ENCODE measurements at places on chromosomes 11 and 22.
A peak's percentile ranks its signal among the peaks of the same experiment; 100 is the strongest.

- DNase-seq: no peak
Measured at GRCh38 chr11:70359451-70360205, 38.7 kb upstream of the CTTN start.

GRCh38 chr22:35649026-35649553 is 844 bp downstream of the APOL6 start:
- no peak for DNase-seq

- no peak for DNase-seq
Measured at GRCh38 chr11:92658733-92659132, 310.7 kb upstream of the MTNR1B start.

DNA sequence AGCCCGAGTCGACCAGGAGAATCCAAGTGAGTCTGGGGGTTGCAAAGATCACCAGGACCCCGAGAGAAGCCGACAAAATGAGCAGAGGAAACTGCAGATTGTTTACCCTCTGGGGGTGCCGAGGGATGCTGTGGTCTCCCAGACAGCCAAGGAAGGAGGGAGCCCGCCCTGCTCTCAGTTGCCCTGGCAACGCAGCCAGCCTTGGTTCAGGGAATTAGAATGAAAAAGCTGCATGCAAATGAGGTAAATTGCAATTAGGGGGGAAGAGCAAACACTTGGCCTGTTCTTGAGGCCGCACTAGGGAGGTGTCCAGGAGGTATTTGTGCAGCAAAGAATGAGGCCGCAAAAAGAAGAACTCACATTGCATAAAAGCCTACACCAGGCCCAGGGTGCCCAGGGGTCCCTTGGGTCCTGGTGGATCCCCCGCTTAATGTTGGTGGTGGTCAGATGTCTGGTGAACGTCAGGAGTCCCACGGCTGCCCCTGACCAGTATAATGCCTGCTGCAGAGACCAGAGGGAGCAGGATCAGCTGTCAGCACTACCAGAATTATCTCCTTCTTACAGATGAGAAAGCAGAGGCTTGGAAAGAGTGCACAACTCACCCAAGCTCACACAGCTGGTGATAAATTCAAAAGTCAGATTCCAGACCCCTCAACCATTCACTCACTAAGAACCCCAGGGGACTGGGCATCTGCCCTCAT is 40.3 kb upstream of the ATXN10 start:
- no peak for DNase-seq

DNA sequence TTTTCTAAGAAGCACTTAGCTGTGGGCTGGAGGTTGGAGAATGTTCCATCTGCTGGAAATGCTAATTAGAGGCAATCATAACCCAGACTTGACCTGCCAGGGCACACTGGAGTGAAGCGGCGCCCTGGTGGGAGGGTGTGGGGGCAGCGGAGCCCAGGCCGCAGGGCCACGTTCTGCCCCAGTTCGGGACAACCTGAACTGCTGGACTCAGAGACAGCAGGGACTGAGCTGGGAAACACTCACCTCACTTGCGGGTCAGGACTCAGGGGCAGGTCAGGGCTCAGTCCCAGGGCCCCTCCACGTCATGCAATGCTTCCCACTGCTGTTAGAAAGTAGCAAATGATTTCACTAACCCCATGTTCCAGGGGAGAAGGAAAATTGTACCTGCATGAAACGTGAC is 316.4 kb downstream of the NTM start:
- no peak for DNase-seq

- DNase-seq: no peak
Measured at GRCh38 chr11:46102843-46103242, 18.4 kb downstream of the PHF21A start.

DNA sequence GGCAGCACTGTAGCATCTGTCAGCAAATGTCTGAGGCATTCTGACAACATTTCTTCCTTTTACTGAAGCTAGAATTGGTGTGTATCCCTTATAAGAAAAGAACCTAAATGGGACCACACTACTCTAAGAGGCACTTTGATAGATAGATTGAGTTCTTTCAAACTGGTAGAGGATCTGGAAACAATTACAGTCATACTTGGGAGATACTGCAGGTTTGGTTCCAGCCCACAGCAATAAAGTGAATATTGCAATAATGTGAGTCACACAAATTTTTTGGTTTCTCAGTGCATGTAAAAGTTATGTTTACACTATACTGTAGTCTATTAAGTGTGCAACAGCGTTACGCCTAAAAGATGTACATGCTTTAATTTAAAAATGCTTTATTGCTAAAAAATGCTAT is 96.9 kb downstream of the SBF2 start:
- peak; percentile 60 for DNase-seq

DNA sequence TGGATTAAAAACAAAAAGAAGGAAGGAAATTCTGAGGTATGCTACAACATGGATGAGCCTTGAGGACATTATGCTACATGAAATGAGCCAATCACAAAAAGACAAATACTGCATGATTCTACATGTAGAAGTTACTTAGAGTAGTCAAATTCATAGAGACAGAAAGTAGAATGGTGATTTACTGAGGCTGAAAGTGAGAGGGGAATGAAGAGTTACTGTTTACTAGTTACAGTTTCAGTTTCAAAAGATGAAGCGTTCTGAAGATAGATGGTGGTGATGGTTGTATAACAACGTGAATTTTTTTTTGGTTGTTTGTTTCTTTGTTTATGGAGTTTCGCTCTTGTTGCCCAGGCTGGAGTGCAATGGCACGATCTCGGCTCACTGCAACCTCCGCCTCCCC is 9.5 kb downstream of the OR5P2 start:
- DNase-seq: no peak

DNA sequence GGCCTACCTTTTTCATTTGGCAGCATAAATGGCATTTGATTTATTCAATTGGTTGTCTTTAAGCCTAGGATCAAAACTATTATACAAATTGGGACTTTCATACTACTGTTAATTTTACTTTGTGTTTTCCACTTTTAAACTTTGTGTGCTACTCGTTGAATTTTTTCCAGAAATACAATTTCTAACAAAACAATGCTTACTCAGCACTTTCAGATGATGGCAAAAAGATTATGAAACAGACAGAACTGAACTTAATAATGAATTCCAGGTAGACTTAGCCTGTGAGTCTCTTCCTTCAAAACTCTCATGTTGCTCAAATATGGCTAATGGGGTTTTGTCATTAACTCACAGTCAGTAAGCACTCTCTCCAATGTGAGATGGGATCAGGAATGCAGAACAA is 26.3 kb downstream of the OR5T2 start:
- no peak for DNase-seq

DNA sequence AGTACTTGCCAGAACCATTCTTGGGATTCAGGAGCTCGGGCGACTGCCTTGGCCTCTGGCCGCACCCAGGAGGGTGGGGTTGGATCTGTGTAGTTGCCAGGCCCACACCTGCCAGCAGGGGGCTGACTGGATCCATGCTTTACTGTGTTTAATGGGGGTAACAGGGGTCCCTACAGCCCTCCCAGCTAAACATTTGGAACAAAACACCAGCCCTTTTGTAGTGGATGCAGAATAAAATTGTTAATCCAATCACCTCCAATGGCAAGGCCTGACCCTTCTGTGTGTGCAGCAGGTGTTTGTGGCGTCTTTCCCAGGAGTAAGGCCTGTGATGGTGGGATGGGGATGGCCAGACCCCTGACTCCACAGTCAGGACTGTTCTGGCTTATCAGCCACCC is 22.5 kb downstream of the SUN2 start:
- peak; percentile 69 for DNase-seq

DNA sequence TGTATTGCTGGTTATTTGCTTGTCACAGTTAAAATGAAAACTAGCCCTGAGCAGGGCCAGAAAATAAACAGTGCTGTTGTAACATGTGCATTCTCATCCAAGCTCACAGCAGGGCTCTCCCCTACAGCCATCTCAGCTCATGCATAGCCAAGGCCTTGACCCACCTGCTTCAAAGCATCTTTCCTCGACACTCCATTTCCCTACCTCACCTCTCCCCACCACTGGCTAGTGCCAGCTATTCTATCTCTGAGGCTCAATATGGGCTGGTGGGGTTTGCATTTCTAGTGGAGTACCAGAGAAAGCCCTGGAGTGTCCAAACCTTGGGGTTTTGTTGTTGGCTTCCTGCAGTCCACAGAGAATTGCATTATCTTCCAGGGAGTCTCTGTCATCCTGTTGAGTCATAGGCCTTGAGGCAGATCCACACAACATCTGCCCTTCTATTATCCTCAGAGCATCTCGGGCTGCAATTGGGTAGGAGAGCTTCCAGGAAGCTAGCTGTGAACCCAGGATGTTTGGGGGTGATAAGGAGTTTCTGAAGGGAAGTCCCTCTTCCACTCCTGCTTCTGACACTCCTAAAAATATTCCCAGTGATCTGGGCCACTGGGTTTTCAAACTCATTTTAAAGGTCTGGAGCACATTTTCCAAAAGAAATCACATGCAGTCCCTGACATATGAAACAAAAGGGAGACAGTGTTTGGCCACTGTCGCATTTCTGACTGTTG is 36.1 kb upstream of the AMOTL1 start:
- DNase-seq: peak; percentile 85

- DNase-seq: no peak
Measured at GRCh38 chr11:1219834-1220815, 2.7 kb upstream of the MUC5B start.

DNA sequence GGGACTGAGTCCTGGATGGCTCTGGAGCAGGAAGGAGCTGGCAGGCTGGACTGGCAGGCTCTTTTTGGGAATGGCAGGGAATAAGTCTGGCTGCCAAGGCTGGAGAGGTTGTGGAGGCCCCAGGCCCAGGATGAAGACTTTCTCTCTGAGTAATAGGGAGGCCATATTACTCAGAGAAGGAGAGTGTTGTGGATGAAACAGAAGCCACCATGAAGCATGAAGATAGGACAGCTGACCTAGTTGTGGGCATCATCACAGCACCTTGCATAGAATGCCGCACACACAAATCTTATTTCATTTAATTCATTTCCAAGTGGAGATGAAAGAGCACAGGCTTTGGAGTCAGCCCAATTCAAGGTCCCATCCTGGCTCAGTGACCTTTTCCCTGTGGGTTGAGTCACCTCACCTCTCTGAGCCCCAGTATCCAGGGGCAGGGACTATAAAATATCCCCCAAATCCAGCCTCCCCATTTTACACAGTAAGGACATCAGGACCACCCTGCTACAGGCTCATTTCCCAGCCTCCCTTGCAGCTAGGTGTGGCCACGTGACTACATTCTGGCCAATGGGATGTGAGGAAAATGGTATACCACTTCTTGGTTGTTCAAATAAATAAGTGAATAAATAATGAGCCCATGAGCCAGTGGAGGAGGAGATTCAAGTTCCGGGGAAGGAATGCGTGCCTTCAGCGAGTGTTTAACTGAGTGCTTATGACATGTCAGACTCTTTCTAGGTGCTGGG is 9.4 kb downstream of the CYTH4 start:
- no peak for DNase-seq

GRCh38 chr11:116901964-116902688 is 64.7 kb upstream of the APOA1 start:
- no peak for DNase-seq

DNA sequence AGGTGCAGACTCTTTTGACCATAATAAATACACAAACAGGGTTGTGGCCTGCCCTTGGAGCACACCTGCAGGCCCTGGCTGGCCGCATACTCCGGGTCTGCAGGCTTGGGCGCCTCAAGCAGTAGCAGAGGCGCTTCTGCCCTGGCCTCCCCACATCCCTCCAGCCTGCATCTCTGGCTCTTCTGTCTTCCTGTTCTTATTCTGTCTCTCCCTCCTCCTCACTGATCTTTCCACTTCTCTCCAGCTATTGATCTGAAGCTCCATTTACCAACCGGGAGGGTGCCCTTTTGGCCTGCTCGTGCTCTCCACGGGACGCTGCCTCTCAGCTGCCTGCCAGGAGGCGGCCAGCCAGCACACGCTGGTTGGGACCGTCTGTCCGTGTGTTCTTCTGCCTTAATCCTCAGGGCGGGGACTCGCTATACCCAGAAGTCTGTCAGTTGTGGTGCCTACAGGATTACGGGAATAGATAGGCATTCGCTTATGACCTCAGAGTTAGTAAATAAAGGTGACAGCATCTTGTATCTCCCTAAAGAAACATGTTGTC is 5.2 kb downstream of the UPB1 start:
- no peak for DNase-seq

GRCh38 chr22:39512026-39512425 is 8.3 kb upstream of the ATF4 start:
- no peak for DNase-seq

DNA sequence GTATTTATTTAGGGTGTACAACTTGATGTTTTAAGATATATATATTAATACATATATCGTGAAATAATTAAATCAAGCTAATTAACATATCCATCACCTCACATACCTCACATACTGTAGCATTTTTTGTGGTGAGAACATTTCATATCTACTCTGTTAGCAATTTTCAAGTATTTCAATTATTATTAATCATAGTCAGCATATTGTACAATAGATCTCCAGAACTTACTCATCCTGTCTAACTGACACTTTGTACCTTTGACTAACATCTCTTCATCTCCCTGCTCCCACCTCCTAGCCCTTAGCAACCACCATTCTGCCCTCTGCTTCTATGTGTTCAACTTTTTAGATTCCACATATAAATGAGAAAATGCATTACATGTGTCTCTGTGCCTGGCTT is 108.4 kb downstream of the BARX2 start:
- no peak for DNase-seq

DNA sequence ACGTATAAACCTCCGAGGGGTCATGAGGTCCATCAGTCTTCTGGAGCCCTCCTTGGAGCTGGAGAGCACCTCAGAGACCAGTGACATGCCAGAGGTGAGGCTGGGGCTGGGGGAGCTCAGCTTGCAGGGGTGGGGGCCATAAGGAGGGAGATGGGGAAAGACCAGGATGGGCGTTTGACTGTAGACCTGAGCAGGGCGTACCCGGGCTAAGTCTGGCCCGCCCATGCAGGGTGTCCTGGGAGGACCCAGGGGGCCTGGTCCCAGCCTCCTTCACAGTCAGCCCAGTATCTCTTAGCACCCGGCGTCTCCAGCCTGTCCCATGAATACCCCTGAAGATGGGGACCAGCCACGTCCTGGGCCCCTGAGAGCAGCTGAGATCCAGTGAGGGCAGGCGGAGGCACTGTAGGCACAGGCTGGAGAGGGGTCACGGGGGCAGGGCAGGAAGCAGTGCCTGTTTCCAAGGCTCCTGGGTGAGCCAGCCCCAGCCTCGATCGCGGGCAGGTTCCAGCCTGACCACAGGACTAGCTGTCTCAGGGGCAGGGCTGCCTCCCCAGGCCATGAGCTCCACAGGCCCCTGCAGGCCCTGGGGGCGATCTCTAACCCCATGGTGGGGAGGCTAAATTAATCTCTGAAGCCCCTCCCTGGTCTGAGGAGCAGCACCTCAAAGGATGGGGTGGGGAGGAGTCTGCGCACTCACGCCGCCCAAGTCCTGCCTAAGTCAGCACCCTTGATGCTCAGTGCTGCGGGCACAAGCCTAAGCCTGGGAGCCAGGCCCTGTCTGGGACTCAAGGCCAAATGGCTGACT is 7.1 kb downstream of the SSH3 start:
- DNase-seq: no peak
